ENCODE measurements at places on chromosomes 1 and 21. TPM values are rescaled to one million over a fixed set of nuclear protein-coding genes. Genes with fewer than 3 reads are reported as not detected.

DNA sequence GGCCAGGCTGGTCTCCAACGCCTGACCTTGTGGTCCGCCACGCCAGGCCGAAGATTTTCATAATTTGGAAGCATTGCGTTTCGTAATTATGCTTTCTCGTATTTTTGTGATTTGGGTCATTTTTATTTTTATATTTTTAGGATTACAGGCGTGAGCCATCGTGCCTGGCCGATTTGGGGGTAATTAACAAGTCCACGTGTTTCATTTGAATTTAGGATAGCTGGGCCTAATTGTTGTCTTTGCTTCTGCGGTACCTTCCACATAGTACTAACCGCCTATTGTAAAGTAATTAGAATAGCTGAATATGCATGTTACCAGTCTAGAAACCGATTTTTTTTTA is 1.0 kb downstream of the RCC1 start:
- H3K27me3 ChIP-seq, result no peaks in the 10 kb centered on the region
- H3K27ac ChIP-seq, result peak overlapping the region; percentile 59
- no peak for DNase-seq
- H3K4me1 ChIP-seq, result no peaks in the 10 kb centered on the region

GRCh38 chr1:168480997-168481396 is 62.8 kb downstream of the XCL2 start:
- no peak overlapping the region for H3K27ac ChIP-seq
- no peaks in the 10 kb centered on the region for H3K27me3 ChIP-seq
- no peak for DNase-seq
- H3K36me3 ChIP-seq, result no peaks in the 10 kb centered on the region
- no peak overlapping the region for H3K4me3 ChIP-seq
- H3K4me1 ChIP-seq, result no peaks in the 10 kb centered on the region

- no peak overlapping the region for H3K27ac ChIP-seq
- no peaks in the 10 kb centered on the region for H3K27me3 ChIP-seq
- no peaks in the 10 kb centered on the region for H3K4me1 ChIP-seq
- no peaks in the 10 kb centered on the region for H3K36me3 ChIP-seq
- H3K4me3 ChIP-seq, result no peak overlapping the region
Observed at GRCh38 chr1:210736713-210737112, 397.2 kb downstream of the KCNH1 start.

DNA sequence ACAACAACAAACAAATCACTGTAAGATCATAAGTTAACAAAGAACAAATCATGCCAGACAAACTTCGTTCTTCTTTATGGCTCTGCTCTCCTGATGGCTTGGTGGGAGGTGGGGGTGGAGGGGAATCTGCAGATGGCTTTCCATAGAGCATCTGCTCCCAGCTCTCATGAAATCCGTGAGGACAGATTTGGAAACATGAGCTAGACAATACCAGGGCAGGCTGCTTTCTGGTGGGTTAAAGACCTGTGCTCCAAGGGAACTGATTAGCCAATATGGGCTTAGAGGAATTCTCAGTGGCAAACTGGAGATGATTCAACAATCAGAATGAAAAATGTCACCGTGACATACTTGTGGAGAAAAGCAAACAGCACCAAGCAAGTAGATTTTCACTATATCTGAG is 69.4 kb upstream of the TLR5 start:
- H3K27me3 ChIP-seq, result no peaks in the 10 kb centered on the region
- H3K27ac ChIP-seq, result no peak overlapping the region
- no peak overlapping the region for H3K4me3 ChIP-seq
- DNase-seq, result no peak
- no peaks in the 10 kb centered on the region for H3K4me1 ChIP-seq
- no peaks in the 10 kb centered on the region for H3K36me3 ChIP-seq

- no peak overlapping the region for H3K4me3 ChIP-seq
- no peaks in the 10 kb centered on the region for H3K27me3 ChIP-seq
- peak; percentile 67 for DNase-seq
- no peak overlapping the region for H3K27ac ChIP-seq
- H3K4me1 ChIP-seq, result no peaks in the 10 kb centered on the region
Observed at GRCh38 chr21:32819694-32820093, 48.1 kb upstream of the PAXBP1 start.

TTC39A gene
- total RNA-seq, result 3.6 TPM
